CD4-positive, alpha-beta T cell treated with Interleukin-2 at 100 ng/mL for 4 hours (primary cell): ENCODE measurements at places on chromosomes 3 and 15.

DNA sequence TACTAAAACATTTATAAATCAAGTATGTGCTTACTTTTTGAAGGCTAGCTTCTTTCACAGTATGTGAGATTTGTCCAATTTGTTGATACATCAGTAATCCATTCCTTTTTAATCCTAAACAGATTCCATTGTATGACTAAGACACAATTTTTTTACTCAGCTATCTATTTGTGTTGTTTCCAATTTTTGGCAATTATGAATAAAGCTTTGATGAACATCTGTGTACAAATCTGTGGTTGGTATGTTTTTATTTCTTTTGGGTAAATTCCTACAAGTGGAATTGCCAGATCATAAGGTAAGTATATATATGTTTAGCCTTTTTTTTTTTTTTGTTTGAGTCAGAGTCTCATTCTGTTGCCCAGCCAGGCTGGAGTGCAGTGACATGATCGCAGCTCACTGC is 56.2 kb upstream of the VEPH1 start:
- no peak for DNase-seq

DNA sequence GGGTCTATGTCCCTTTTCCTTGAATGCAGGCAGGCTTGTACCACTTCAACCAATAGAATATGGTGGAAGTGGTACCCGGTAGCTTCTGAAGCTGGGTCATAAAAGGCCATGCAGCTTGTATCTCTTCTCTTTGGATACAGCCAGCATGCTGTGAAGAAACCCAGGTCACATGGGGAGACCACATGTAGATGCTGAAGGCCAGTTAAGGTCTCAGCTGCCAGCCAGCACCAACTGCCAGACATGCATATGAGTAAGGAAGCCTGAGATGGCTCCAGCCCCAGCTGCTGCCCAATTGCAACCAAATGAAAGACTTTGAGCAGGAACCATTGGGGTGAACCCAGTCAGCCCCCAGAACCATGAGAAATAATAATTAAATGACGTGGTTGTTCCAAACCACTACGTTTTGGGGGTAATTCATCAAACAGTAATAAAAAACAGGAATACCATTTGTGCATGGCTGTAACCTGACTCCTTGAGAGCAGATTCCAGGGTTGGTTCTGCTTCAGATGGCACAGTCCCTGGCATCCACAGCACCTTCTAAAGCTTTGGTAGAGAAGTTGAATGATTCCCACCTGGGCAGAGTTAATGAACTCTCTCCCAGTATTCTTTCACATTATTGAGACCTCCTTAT is 3.8 kb downstream of the RBP2 start:
- DNase-seq: no peak

DNA sequence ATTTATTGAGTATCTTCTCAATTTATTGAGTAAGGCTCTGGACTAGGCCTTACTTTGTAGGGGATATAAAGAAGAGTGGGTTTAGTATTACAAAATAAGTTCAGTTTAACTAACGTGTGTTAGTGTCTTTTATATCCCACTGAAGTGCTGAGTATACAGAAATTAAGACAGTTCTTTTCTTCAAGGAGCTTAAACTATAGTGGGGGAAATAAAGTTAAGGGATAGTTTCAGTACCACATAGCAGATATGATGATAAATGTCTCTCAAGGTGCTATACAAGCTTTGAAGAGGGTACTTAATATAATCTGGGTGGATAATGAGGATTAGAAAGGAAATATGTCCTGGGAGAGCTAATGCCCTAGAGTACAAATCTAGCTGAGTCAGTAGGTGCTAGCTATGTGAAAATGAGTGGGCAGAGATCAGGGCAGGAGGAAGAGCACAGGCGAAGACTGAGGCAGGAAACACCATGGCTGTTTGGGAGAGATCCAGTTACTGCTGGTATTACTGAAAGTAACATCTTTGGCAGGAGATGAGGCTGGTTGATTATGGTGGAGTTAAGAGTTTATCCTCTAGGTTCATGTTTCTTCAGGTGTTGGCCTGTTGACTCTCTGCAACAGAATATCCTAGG is 46.0 kb downstream of the TEX9 start:
- DNase-seq: no peak

DNA sequence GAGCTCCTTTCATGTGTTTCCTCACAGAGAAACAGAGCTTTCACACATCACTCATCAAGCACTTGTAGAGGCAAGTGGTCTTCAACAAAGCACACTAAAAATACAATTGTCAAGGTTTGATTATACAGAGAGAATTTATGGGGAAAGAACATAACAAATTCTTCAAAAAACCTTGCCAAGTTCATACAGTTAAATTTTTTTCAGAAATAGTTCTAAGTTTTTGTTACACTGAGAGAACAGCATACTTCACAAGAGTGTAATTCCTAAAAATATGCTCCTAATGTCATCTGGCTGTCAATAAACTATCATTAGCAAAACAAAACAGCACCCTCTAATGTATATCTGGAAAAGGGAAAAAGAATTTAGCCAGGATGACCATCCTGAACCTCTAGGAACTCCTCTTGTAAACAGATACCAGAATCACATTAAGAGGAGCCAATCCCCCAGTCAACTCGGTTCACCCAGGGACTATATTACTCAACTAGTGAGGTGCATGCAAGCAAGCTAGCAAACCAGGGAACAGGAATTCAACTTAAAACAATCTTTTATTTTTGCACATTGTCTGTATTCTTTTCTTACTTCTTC is 63.3 kb downstream of the RAD18 start:
- no peak for DNase-seq

DNA sequence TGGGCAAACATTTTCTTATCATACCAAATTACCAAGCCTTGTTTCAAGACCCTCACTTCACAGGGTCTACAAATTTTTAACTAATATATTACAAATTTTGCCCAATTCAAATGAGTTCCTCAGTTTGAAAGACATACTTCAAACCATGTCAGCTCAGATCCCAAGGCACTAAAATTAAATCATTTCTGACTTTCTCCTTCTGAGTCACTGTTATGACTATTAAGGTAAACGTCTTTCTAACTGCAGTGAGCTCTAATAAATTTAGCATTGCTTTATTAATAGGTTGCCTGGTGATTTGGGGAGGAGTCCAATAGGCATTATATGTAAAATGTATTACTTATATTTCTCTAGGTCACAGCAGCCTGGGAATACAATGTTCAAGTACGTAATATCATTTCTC is 158.2 kb upstream of the ARHGEF26 start:
- no peak for DNase-seq
